NCI-H1417 treated with DMSO at 0.1 percent for 48 hours (cell line): ENCODE measurements at places on chromosomes 4 and X.

DNA sequence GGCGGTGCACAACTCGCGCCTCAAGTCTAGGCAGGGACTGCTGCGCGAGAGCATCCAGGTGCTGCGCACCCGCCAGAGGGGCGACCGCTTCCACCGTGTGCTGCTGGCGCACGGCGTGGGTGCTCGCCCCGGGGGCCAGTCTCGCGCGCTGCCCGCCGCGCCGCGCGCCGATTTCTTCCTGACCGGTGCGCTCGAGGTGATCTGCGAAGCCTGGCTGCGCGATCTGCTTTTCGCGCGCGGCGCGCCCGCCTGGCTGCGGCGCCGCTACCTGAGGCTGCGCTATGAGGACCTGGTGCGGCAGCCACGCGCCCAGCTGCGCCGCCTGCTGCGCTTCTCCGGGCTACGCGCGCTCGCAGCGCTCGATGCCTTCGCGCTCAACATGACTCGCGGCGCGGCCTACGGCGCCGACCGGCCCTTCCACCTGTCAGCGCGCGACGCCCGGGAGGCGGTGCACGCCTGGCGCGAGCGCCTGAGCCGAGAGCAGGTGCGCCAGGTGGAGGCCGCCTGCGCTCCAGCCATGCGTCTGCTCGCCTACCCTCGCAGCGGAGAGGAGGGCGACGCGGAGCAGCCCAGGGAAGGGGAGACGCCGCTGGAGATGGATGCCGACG, 1.3 kb downstream of the CHST7 start:
- peak; percentile 13 for DNase-seq

DNA sequence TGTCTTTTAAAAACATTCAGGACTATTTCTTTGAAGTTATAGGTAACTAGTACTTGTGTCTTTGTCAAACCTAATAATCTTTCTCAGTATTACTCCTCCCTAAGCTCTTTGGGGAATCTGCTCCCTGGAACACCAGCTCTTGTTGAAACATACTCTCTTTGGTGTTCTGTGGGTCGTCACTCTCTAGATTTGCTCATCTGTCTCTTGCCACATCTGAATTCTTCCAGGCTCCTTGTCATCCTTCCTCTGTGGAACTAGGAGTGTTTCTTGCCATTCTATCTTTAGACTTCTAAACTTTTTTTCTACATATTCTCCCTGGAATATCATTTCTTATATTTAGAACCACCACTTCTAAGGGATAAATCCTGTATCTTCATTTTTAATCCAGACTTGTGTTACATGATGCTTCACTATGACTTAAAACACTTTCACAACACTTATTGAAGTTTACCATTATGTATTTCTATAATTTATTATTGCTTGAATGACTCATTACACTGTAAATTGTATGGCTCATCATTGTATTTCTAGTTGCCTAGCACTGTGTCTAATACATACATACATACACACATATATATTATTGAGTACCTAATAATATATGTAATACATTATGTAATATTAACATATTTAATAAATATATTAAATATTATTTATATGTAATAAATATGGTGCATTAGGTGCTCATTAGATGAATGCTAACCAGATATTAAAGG, 186.1 kb downstream of the TMA16 start:
- DNase-seq: no peak

GRCh38 chr4:128583753-128584712, 225.5 kb upstream of the JADE1 start:
- DNase-seq: no peak

- no peak for DNase-seq
These were observed 125.1 kb upstream of the STX18 start for GRCh38 chr4:4666693-4667621.

DNA sequence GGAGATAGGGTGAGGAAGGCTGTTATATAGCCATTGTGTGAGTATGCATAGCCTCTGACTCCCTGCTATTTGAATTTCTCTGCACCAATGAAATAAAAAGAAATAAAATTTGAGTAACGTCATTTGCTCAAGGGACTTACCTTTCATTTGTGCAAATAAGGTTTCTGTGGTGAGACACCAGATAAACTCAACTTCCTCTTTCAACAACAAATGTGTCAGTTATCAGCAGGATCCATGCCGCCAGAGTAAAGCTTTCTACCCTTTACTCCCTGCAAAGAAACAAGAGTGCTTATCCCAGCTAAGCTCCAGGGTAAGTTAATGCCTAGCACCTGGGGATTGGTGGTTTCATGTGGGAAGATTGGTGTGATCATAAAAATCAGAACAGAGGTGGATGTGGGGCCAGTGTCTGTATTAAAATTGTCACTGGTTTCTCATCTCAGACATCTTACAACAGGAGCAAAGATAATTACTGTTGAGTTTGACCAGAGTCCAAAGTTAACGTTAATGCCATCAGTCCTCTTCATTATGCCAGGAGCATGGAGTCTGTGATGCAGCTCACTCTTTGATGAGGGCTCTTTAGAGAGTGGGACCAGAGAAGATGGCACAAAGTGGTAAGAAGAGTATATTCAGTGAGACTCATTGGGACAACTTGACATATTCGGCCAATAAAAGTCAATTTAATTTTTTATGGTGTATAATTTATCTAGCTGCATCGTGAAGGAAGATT, at the start of gene P2RY10:
Gene P2RY10, plus strand, starts transcription at position 206 of the 727 bp plus-strand sequence. CDS start 15,130 bp downstream, outside the sequence.
- DNase-seq: no peak

DNA sequence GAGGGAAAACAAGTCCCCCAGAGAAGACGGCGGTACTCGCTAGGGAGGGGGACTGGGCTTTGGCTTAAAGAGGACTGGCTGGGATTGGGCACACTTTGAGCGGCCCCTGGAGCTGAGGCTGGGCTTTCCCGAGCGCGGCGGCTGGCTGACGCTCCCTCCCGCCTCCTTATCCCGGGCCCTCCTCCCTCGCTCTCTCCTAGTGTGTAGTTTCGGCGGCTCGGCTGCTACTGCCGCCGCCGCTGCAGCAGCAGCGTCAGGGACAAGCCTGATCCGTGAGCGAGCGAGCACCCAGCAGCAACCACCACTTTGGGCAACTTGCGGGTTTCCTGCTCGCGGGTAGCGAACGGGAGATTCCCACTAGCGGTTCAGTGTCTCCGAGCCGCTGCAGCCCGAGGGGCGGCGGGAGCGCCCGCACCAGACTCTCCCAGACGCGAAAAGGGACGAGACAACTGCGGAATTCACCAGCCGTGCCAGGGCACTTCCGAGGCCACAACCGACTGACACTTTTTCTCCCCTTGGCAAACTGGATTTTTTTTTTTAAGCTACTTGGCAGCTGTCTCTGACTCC, 632 bp upstream of the PCDH7 start:
- DNase-seq: no peak

DNA sequence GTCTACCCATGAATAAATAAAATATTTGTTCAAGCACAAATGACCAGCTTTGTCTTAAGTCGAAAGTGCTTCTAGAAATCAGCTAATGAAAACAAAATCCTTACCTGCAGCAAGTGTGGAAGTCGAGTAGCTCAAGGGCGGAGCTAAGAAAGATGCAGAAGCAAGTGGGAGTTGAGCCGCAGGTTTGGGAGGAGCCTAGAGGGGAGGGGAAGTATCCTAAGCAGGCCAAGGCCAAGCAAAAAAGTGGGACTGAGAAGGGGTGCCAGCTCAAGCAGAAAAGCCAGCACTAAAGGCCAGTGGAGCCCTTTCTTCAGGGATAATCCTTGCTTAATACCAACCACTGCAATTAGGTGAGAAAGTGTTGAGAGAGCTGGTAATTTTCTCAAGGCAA, 60.8 kb downstream of the DLG3 start:
- no peak for DNase-seq

DNA sequence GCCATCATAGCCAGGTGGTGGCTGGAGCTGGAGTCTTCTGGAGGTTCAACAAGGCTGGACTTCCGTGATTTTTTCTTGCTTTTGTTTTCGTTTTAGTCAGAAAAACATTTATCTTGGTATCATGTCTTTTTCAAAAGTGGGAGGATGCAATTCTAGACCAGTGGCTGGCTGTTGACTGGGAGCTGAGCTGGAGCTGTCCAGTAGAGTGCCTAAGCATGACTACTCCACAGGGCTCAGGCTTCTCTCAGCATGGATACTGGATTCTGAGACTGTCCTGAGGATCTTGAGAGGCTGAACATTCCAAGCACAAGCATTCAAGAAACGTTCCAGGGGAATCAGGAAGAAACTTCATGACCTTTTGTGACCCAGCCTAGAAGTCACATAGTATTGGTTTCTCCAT, 598.1 kb downstream of the MID1IP1 start:
- DNase-seq: no peak

DNA sequence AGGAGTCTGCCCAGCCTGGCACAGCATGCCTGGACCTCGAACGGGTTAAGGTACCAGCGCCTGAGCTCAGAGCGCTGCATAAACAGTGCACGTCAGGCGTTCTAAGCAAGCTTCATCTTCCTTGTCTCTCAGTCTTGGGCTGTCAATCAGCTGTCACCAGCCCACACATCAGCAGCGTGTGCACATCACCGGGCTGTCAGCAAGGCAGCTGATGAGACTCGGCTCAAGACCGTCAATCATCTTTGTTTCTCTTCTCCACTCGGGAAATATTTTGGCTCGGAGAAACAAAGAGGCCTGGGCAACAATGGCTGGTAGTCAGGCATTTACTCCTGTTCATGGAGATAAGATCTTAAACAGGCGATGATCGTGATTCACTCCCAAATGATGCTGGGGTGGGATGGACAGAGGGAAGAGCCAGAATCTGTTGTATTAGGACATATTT, 141.3 kb downstream of the LDB2 start:
- DNase-seq: no peak
